ENCODE measurements at places on chromosomes 16 and 17. TPM values are rescaled to one million over a fixed set of nuclear protein-coding genes. Genes with fewer than 3 reads are reported as not detected.

Gene LITAFD
- total RNA-seq, result not detected

Gene KRT36
- not detected for total RNA-seq

Gene CAVIN1
- 2.4 TPM for total RNA-seq

Gene CYTH1
- 131 TPM for total RNA-seq

Gene RNF222
- total RNA-seq, result not detected

Gene ENPP7
- total RNA-seq, result 0.09 TPM

Gene RDM1
- 2.6 TPM for total RNA-seq

Gene TAF1C
- 61.1 TPM for total RNA-seq

Gene TNS4
- 13.1 TPM for total RNA-seq

Gene KRTAP2-1
- total RNA-seq, result not detected

Gene SLC16A6
- total RNA-seq, result 2.7 TPM

Gene CD300LD
- not detected for total RNA-seq

Gene SLX1B
- total RNA-seq, result 49.2 TPM

Gene PDIA2
- not detected for total RNA-seq

Gene MYOCD
- total RNA-seq, result not detected

Gene CLDN6
- total RNA-seq, result not detected

Gene ZNRF1
- total RNA-seq, result 41.4 TPM

Gene RCVRN
- total RNA-seq, result not detected

Gene PIGQ
- 50.3 TPM for total RNA-seq

Gene QRICH2
- total RNA-seq, result 2.2 TPM

Gene LDHD
- total RNA-seq, result 0.09 TPM

Gene PIMREG
- 4.6 TPM for total RNA-seq

Gene SLC13A2
- not detected for total RNA-seq

Gene ZSCAN10
- total RNA-seq, result not detected

Gene HS3ST4
- not detected for total RNA-seq

Gene TP53TG3B
- not detected for total RNA-seq

Gene ABCA10
- total RNA-seq, result 0.24 TPM

Gene DUS2
- 35.3 TPM for total RNA-seq

Gene C16orf78
- total RNA-seq, result not detected

Gene MARF1
- 55.6 TPM for total RNA-seq

Gene PCTP
- 6.4 TPM for total RNA-seq

Gene PERCC1
- not detected for total RNA-seq

Gene TBC1D3B
- total RNA-seq, result 8.9 TPM

Gene EME1
- total RNA-seq, result 30.7 TPM

Gene PRRT2
- 1.6 TPM for total RNA-seq

Gene RFNG
- total RNA-seq, result 21.4 TPM

Gene CDH8
- not detected for total RNA-seq

Gene MAF
- 62.8 TPM for total RNA-seq

Gene MT1A
- total RNA-seq, result 2.1 TPM

Gene PRSS33
- total RNA-seq, result not detected

Gene SLC35G6
- total RNA-seq, result not detected

Gene KRTAP4-1
- not detected for total RNA-seq

Gene KRT28
- total RNA-seq, result not detected

Gene KRT40
- not detected for total RNA-seq

Gene WNT9B
- total RNA-seq, result not detected

Gene SMTNL2
- total RNA-seq, result not detected

Gene TK2
- total RNA-seq, result 5.8 TPM

Gene MAP1LC3B
- total RNA-seq, result 37.6 TPM

Gene CCL18
- not detected for total RNA-seq

Gene SCARF1
- 9.5 TPM for total RNA-seq

Gene AANAT
- total RNA-seq, result not detected

Gene CCDC137
- 60.2 TPM for total RNA-seq

Gene IQCK
- 1.0 TPM for total RNA-seq

Gene MGAT5B
- 0.21 TPM for total RNA-seq

Gene P2RX5
- total RNA-seq, result 92.3 TPM

Gene CHST5
- total RNA-seq, result 0.09 TPM

Gene C17orf50
- not detected for total RNA-seq

Gene PLXDC1
- total RNA-seq, result 0.43 TPM

Gene FAM20A
- total RNA-seq, result not detected

Data from activated CD4-positive, alpha-beta T cell treated with anti-CD3 and anti-CD28 coated beads, Interleukin-2, amount 10 ng/mL, durations not matched to agents 24 days and 14 days (primary cell).